Activated T-cell treated with anti-CD3 and anti-CD28 coated beads, Interleukin-2, amount 50 U/mL, for 4 hours (primary cell): ENCODE measurements at places on chromosomes 7 and 10.

DNA sequence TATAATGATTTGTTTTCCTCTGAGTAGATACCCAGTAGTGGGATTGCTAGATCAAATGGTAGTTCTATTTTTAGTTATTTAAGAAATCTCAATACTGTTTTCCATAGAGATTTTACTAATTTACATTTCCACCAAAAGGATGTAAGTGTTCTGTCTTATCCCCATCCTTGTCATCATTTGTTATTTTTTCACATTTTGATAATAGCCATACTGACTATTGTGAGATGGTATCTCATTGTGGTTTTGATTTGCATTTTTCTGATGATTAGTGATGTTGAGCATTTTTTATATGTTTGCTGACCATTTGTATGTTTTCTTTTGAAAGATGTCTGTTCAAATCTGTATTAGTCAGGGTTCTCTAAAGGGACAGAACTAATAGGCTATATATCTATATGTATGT, 160.0 kb upstream of the TMEM229A start:
- DNase-seq, result no peak

- no peak for DNase-seq
These were observed 2.2 kb downstream of the EMX2 start for GRCh38 chr10:117544711-117545140.

DNA sequence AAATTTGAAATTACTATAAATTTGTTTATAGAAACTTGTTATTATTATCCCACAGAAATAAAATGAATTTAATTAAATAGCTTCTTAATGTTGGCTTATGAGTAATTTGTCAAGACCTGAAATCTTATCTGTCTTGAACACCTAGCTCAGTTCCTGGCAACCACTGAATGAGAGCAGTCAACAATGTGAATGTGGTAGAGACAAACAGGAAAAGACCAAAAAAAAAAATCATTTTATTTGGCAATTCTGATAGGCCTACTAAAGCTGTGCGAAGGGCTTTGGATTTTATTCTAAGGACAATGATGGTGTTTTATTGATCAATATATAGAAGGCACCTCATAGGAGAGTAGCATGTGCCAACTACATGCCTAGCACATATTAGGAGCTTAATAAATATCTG, 127.8 kb upstream of the RSU1 start:
- no peak for DNase-seq

GRCh38 chr10:112973046-112973445, 23.0 kb downstream of the TCF7L2 start:
- no peak for DNase-seq

- no peak for DNase-seq
These were observed 40.7 kb upstream of the LYZL1 start for GRCh38 chr10:29248158-29248557.

GRCh38 chr10:49615213-49615612, 1.4 kb downstream of the CHAT start:
- no peak for DNase-seq

- DNase-seq, result no peak
These were observed 286.5 kb downstream of the DOCK4 start for GRCh38 chr7:111919631-111920179.

DNA sequence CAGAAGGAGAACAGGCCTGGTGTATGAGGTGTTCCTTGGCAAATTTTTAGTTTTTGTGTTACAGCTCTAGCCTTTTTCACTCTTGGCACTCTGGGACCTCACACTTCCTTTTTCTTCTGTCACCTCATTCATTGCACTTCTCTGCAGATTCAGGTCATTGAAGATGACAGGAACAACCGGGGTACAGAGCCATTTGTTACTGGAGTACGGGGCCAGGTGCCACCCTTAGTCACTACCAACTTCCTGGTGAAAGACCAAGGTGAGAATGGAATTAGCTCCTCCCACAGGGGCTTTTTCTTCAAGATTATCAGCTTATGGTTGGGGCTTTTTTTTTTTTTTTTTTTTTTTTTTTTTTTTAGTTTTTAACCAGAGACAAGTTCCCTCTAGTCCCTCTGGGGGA, 18.5 kb upstream of the CHCHD1 start:
- DNase-seq, result no peak
